ENCODE measurements at places on chromosomes 12 and 14.

DNA sequence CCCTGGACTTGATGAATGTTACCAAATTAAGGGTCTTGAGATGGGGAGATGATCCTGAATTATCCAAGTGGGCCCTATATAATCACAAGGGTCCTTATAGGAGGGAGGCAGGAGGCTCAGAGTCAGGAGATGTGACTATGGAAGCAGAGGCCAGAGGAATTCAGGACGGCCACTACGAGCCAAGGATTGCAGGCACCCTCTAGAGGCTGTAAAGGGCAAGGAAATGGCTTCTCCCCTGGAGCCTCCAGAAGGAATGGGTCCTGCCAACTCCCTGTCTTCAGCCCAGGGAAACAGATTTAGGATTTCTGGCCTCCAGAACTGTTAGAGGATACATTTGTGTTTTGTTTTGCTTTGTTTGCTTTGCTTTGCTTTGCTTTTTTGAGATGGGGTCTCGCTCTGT lies 8.8 kb downstream of the BDKRB1 start:
- no peak for DNase-seq

- no peak for DNase-seq
These were observed 206.8 kb upstream of the LHX5 start for GRCh38 chr12:113678223-113679119.

GRCh38 chr14:56555921-56556570 lies 23.6 kb upstream of the TMEM260 start:
- no peak for DNase-seq

GRCh38 chr12:121915841-121916321 lies 2.5 kb upstream of the CFAP251 start:
- DNase-seq, result no peak

- DNase-seq, result no peak
These were observed 18.0 kb downstream of the TTC8 start for GRCh38 chr14:88842414-88842813.

- no peak for DNase-seq
These were observed 8.1 kb upstream of the IRF2BPL start for GRCh38 chr14:77036484-77037214.

DNA sequence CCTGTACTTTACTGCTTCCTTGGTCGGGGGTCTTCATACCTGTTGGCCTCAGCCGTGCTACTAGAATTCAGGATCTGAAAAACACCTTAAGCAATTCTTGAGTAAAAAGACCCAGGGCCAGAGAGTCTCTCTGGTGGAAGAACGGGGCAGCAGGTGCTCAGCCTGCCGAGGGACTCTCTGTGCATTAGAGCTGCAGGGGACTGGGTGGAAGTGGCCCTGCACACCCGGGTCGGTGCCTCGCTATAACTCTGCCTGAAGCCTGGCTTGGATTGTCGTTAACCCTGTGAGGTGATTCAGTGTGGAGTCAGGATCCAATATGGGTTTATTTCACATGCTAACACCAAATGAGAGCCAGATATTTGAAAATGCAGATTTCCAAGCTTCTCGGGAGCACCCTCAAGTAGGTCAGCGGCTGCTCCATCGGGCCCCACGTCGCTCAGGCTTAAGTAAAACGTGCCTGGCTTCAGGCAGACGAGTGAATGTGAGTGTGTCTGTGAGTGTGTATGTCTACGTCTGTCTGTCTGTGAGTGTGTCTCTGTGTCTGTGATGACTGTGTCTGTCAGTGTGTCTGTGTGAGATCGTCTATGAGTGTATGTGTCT lies 35.1 kb upstream of the C14orf180 start:
- no peak for DNase-seq

DNA sequence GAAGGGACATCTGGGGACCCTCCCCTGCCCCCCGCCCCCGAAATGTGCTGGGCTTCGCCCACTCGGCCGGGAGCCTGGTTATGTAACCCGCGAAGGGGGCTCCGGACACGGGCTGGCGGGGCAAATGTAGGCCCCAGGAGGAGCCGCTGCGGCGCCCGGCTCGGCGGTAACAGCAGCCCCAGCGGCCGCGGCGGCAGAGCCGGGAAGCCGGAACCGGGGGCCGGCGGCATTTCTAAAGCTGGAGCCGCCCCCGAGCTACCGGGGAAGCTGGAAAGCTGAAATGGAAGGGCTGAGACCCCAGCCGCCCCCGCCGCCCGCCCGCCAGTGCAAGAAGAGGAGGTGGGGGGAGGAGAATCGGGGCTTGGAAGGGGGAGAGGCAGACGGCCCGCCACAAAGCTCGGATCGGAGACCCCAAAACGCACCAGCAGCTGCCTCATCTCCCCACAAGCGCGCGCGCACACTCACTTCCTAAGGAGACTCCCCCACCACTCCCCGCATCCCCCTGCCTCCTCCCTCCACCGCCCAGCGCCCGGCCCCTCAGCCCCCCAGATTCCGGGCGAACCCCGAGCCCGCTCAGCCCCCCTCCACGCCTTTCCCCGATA lies 1.5 kb downstream of the KDM2B start:
- DNase-seq, result no peak

- no peak for DNase-seq
These were observed 539 bp upstream of the HMGA2 start for GRCh38 chr12:65823513-65824375.

- DNase-seq, result no peak
These were observed 403.1 kb downstream of the TMEM121 start for GRCh38 chr14:105929327-105930081.

- no peak for DNase-seq
These were observed 15.5 kb upstream of the IRF2BPL start for GRCh38 chr14:77043984-77044485.

DNA sequence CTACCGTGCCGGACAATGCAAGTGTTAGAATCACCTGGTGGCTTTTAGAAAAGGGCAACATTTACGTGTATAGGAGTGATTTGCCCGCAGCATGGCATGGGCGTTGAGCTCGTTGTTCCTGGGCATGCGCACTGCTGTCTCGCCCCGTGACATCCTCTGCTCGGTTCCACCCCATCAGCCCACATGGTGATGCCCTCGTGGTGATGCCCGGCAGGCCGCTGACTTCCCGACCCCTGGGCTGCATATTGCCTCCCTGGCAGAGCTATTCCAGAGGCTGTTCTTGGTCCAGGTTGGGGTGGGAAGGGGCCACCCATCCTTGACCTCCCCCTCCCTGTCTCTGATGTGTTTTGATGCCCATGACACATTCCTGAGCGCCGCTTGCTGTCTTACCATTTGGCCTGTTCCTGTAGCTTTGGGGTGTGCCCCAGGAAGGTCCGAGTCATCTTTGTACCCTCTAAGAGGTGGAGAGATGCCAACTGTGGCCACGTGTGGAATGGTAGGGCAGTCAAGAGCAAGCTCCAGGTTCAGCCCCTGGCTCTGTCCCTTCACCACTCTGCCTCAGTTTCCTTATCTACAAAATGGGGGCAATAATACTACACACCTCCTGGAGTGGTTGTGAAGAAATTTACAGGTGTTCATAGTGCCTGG lies 4.8 kb downstream of the HIP1R start:
- no peak for DNase-seq

DNA sequence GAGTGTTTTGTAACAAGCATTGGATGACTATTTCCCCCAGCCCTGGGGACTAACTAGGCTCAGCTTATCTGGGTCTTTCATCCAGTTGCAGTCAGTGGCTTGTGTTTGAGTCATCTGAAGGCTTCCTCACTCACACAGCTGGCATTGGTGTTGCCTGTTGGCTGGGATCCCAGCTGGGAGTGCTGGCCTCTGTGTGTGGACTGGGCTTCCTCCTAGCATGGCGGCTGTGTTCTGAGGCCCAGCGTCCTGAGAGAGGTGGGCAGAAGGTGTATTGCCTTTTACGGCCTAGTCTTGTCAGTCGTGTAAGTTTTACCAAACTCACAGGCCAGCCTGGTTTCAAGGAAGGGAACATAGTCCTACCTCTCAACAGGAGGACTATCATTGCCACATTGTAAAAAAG lies 28.3 kb upstream of the PPP2R5C start:
- DNase-seq, result no peak

- no peak for DNase-seq
These were observed 59.3 kb downstream of the ABCC9 start for GRCh38 chr12:21881965-21882364.

GRCh38 chr12:59517522-59517921 lies 78.3 kb upstream of the SLC16A7 start:
- DNase-seq, result no peak

DNA sequence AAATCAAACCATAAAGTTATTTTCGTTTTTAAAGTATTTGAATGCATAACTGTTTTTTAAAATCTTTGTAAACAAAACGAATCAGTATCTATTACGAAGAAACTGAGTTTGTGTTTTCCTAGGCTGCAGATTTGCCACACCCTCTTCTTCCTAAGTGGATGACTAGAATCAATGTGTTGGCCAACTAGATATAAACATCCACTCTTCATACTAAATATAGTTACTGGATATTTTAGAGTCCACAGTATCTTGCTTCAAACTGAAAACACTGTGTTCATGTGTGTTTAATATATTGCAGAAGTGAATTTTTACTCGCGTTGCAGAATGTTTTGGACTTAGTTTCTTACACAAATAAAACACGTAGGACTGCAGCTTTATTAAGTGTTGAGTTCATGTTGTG lies 63.2 kb downstream of the KLHL28 start:
- no peak for DNase-seq

DNA sequence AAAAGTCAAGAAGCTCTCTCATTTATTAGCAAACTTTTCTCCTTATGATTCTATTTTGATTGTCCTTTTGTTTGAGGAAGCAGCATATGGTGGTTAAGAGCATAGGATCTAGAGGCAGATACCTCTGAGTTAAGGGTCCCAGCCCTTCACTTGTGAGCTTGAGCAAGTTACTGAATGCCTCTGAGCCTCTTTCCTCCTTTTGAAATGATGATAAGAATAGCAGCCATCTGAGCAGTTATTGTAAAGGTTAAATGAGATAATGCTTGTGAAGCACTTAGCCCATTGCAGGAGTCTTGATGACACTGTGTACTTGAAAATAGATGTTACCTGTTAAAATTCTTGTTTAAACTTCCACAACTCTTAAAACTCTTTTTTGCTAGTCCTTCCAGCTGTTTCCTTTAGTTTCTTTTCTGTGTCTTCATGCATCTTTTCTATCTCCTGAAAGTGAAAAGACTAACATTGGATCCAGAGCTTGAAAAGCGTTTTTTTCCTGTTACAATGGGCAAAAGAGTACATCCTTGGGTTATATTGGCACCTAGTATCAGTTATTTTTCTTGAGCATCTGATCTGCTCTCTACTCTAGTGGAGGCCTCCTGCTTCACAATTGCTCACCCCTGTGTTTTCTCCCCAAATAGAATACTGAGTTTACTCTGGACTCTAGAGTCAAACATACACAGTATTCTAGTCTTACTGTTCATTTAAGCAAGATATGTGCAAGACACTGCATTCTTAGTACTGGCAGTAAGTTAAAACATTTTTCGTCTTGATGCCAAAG lies 3.1 kb downstream of the HIF1A start:
- DNase-seq, result no peak

DNA sequence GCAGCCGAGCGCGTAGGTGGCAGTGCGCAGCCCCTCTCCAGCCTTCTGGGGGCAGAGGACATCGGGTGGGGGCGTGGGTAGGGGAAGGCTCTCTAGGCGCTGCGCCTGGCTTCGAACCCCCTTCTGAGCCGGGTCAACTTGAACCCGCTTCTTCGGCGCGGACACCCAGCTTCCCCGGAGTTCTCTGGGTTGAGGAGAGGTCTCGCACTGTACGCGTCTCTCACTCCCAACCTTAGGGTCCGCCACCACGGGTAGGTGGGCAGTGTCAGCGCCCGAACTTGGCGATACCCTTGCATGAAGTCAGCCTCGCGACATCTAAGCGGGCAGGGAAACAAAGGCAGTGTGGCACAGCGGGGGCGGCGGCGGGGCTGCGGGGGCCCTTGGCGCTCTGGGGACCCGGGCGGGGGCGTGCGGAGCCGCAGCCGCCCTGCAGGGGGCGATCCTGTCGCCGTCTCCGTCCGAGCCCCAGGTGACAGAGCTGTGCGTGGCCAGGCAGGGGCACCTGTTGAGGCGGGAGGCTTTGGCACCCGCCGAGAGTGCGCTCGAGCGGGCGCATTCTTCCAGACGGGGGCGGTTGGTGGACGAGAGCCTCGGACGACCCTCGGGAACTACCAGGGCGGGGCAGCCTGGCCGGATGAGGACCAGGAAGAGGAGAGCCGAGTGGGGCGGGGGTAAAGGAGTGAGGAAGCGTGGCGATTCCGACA lies 1.1 kb downstream of the GALNT16 start:
- DNase-seq, result no peak

- no peak for DNase-seq
These were observed 7.1 kb downstream of the ZFP36L1 start for GRCh38 chr14:68785534-68786490.

DNA sequence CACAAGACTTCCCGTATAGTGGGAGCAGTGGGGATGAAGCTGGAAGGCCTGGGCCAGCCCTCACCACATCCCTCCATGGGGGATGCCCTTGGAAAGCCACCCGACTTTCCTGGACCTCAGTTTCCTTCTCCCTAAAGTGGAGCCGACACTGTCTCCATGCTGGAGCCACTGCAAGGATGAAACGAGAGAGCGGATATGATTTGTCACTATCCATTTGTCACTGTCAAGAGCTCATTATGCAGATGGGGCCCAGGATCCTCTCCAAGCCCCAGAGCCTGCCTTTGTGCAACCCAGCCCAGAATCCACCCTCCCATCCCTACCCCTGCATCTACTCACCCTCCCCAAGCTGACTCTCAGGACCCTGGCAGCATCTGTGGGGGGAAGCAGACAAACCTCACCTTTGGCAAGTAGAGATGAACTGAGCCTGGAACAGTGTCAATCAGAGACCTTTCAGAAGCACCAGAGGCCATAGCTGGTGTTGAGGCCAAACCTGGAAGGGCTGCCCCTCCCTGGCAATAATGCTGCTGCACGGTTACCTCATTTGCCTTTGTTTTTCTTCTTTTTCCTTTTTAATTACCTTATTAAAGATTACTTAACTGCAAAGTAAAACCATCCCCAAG lies 287.7 kb upstream of the RTL1 start:
- no peak for DNase-seq

- no peak for DNase-seq
These were observed 98.7 kb downstream of the WIF1 start for GRCh38 chr12:65022421-65022820.

DNA sequence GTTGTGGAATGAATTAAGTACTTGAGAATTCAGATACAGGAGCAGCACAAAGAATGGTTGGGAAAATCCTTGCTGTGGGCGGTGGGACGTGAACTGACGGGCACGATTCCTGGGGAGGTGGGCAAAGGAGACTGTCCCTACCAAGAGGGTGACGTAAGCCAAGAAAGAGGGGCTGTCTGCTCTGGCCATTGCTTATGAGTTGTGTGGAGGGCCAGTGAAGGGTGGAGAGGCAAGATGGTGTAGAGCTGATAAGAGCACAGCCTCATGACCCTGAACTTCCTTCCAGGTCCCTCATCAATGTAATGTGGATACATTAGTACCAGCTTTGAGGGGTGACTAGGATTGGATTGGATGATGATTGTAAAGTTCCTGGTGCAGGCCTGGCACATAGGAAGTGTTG lies 50.2 kb downstream of the WDR20 start:
- no peak for DNase-seq

DNA sequence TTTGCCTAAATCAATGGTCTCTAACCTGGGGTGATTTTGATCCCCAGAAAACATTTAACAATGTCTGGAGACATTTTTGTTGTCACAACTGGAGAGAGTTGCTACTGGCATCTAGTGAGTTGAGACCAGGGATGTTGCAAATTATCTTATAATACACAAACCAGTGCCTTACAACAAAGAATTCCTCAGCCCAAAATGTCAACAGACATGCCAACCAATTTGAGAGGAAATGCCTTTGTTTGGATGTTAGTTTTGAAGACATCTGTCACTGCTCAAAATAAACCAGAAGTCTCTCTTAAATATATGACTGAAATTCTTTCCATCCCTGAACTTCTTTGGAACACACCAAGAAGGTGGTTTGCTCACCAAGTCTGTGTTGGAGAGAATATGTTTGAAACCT lies 336.9 kb upstream of the ATP2B1 start:
- no peak for DNase-seq

Data from AG04450 (cell line).